ENCODE measurements at places on chromosomes 7 and 10.

DNA sequence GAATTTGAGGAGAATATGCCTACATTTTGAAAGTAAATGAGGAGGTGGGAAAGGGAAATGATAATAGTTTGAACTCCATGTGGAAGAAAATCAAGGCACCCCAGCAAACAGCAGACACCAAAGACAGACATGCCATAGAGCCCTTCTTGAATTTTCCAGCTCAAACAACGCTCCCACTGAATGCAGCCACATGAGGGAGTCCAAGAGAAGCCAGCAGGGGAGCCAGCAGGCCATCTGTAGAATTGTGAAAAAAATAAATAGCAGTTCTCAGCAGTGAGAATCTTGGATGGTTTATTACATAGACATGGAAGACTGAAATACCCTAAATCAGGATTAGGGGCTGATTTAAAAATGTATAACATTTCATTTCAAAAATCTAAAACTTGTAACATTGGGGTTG, 1567.3 kb upstream of the LRRTM3 start:
- no peak for DNase-seq

DNA sequence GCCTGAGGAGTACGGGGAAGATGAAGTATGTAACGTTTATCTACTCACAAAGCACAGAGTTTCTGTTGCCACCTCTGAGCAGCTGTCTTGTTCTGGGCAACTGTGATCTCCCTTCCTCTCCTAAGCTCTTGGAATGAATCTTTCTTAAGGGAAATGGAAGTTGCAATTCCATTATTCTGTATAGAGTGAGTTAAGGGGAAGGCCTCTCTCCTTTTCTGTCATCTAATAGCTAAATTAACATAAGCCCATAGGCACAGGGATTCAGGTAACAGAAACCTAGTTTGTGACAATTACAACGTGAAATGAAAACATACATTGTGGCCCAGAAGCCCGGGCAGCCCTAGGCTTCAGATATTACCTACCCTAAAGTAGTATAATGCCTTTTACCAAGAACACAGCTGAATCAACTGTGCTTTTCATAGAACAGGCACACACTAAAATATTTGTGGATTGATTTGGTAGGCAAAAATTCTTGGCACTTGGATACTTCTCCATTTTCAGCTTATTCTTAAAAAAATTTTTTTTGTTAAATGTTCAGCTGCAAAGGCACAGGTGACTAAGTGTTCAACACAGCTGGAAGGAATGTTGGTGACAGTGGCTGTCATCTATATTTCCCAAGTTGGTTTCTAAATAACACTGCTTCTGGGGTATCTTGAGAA, 3.8 kb upstream of the PDCD4 start:
- no peak for DNase-seq

DNA sequence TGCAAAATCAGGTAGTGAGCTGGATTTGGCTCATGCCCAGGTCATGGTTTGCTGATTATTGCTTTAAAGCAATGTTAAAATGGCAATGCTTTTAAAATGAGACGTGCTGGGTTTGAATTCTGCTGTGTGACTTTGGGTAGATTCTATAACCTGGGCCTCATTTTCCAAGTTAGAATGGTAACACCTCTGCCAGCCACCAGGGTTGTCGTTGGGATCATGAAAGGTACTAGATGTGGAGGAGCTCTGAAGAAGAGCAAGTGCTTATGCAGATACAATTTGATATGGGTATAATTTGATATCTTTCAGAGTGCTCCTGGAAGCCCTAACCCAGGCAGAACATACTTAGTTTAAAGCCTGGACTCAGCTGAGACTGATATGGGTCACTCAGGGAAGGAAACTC, 60.0 kb downstream of the EVX1 start:
- no peak for DNase-seq

DNA sequence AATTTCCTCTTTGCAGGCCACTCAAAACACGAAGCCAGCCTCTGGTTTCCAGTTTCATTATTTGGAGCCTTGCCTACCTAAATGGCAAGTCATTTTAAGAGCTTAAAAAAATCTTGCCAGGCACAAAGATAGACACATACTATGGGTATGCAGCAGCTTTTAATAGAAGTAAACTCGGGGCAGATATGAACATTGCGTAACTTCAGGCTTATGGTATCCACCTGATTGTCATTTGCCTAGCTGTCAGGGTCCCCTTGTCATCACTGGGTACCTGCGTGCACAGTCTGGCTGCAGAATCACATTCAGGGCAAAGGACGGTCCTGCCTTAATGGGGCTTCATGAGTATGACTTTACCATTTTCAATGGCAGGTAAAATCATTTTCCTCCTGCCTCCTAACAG, 466.1 kb upstream of the NRP1 start:
- DNase-seq: no peak

- DNase-seq: no peak
Measured at GRCh38 chr10:126770809-126771208, 100.3 kb upstream of the C10orf90 start.

- DNase-seq: no peak
Measured at GRCh38 chr10:107814865-107815487, 650.5 kb upstream of the SORCS1 start.

DNA sequence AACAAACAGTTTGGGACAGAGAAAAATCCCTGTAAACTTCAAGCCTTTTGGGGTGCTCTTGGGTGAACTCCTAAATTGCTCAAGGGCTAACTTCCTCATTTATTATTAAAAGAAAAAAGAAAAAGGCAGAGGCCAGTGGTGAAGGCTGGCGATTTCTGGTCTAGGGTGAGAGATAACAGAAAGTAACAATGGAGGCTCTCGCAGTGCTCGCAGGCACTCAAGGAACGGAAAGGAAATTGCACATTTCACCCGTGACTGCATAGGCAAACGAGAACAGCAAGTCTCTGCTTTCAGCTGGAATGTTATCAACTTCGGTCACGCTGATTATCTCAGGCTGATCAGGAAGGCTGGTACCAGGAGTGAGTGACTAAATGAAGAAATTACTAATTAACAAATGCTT, 70.7 kb downstream of the PRKAG2 start:
- DNase-seq: no peak

DNA sequence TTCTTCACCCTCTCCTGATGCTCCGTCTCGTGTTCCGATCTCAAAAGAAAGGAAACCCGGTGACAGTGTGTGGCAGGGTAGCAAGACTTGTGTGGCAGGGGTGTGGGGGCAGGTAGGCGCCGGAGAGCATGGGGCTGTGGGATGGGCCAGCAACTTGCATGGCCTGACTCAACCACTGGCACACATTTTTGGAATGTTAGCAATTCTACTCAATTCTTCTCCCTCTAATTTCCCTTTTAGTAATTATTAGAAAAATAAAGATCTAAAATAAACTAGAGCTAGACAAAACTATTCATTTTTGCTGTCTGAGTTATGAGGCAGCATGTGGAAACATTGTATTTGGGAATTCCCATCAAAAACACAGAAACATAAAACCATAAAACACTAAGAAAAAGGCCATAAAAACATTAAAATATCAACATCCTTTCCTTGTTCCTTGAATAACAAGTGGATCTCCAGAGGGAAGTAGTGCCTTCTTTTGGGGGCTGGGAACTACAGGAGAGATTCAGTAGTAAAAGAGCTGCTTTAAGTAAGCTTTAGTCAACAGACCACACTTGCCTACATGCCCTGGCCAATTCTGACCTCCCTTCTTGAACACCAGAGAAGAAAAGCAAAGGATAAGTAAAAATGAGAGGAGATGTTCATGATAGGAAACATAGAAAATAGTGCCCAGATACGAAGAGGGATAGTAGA, 21.8 kb downstream of the SEMA3C start:
- DNase-seq: no peak

- DNase-seq: no peak
Measured at GRCh38 chr10:45256246-45256645, 59.2 kb downstream of the OR13A1 start.

- DNase-seq: no peak
Measured at GRCh38 chr7:143408686-143409561, at the start of gene EPHA1. EPHA1 (minus strand) TSS chr7:143408856; CDS start chr7:143408805, 51 bp downstream.

GRCh38 chr10:100357059-100357858, 10.2 kb downstream of the SCD start:
- no peak for DNase-seq

GRCh38 chr7:158682456-158682855, 22.1 kb downstream of the NCAPG2 start:
- no peak for DNase-seq

GRCh38 chr7:31890766-31891165, 179.4 kb downstream of the PDE1C start:
- no peak for DNase-seq

- no peak for DNase-seq
Measured at GRCh38 chr10:36302086-36302485, 660.0 kb upstream of the FZD8 start.

- DNase-seq: no peak
Measured at GRCh38 chr10:108450280-108450679, 1285.8 kb upstream of the SORCS1 start.

DNA sequence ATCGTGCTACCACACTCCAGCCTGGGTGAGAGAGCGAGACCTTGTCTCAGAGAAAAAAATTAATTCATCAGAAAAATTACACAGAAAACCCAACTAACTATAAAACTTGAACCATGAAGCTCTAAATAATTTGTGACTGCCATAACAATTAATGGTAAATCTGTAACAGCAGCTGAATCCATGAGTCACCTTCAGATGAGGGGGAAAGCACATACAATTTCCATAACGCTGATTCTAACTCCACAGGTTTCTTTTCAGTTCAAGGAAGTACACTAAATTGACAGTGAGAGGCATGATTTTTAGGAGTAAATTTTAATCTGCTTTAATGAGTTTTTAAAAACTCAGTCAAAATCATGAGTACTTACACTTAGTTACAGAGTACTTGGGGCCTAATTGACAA, 120.1 kb upstream of the NOBOX start:
- DNase-seq: no peak

DNA sequence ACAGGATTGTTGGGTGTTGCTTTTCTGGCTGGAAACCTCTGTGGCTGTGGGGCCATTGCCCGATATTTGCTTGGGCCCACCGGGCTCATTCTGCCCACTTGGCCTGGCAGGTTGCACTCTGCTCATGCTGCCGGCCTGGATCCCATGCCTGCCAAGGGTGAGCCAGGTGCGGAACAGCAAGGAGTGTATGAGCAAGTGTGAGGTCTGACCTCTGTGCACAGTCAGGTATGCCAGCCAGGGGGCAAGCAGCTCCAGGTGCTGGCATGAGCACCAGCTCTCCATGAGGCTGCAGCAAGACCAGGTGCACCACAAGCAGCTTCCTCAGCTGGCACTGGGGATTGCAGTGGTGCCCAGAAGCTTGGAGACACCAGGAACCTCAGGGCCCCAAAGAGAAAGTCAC, 65.4 kb upstream of the KIF5B start:
- no peak for DNase-seq

DNA sequence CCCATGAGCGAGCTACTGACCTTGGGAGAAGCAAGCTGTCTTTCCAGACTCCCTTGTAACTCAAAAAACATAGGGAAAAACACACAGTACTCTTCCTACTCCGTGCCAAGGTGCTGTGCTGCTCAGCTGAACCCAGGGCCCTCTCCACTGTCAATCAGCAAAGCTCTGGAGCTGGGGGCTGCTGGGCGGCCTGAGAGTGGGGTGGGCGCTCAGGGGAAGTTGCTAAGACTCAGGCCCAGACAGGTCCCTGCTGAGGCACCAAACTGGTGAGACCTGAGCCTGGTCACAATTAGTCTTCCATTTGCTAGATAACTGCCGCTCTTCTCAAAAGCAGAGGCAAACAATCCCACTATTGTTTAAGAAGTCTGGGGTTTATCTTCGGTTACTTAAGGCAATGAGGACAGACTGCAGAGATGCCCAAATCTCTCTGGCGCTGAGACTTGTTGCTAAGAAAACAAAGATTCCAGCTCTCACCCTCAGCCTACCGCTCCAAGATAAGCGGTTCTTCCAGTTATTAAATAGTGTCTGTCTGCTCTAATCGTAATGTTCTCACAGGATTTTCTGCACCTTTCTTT, 22.0 kb downstream of the STEAP1B start:
- DNase-seq: no peak

- DNase-seq: no peak
Measured at GRCh38 chr10:54900584-54900983, 99.6 kb upstream of the PCDH15 start.

DNA sequence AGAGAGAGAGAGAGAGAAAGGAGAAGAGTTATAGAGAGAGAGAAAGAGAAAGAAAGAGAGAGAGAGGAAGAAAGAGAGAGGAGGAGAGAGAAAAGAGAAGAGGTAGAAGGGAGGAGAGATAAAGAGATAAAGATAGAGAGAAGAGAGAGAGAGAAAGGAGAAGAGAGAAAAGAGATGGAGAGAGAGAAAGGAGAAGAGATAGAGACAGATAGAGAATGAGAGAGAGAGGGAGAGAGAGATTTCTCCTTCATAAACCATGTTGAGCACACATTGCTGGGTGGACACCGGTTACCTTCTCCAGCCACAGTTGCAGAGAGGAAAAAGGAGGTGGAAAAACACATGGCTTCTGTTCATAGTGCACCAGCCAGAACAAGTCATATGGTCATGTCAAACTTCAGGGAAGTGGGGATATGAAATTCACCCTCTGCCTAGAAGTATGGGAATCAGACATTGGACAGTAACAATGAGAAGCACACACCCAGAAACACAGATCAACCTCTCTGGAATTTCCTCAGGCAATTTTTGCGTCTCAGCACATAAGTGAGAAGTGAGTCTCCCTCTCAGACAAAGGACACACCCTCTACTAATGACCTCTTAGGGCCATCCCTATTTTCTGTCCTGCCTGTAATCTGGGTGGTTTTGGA, 172.5 kb upstream of the SVIL start:
- DNase-seq: no peak

- no peak for DNase-seq
Measured at GRCh38 chr7:151113344-151114150, 27.3 kb downstream of the AGAP3 start.

DNA sequence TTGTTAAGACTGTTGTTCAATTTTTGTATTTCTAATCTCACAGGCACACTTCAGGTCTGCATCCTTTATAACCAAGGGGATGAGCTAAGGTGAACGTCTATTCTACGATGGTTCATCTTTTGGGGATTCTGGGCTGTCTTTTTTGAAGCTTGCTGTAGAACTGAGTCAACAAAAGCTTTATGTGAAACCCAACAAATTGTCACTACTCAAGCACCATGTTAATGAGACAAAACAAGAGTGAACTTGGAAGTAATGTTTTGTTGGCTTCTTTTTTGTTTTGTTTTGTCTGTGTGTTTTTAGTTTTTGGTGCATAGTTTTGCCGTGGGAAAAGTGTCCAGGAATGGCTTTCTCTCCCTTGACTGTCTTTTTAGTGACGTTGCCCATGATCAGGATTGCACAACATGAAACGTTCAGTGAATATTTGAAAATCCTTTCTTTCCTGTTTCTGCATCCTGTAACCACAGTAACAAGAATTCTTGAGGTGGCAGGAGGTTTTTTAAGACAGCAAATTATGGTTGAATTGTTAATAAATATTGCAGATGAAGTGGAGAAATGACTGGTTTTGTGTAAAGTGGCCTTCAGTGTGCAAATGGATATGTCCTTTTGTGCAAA, 65.6 kb downstream of the WIPF3 start:
- DNase-seq: no peak

DNA sequence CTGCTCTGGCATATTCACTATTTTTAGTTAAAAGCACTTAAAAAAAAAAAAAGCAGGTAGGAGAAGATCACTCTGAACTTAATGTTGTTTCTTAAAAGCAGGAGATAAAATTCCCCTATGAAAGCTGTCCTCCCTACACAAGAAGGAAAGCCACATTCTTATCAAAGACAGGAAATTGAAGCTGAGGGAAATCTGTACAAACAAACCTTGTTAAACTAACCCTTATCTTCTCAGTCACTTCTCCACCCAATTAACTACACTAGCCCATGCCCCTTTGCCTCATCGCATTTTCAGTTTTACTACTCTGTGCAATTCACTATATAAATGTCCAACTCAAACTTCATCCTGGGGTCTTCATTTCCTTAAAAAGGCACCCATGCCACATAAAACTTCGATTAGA, 2.7 kb upstream of the CDCA7L start:
- DNase-seq: no peak
